Activated T-helper 9 cell treated with anti-CD3 and anti-CD28 coated beads, Interleukin-2, amount 50 U/mL, for 16 hours (primary cell): ENCODE measurements at places on chromosomes 13 and 19.

GRCh38 chr13:38755793-38756192, 68.9 kb downstream of the FREM2 start:
- no peak for DNase-seq

DNA sequence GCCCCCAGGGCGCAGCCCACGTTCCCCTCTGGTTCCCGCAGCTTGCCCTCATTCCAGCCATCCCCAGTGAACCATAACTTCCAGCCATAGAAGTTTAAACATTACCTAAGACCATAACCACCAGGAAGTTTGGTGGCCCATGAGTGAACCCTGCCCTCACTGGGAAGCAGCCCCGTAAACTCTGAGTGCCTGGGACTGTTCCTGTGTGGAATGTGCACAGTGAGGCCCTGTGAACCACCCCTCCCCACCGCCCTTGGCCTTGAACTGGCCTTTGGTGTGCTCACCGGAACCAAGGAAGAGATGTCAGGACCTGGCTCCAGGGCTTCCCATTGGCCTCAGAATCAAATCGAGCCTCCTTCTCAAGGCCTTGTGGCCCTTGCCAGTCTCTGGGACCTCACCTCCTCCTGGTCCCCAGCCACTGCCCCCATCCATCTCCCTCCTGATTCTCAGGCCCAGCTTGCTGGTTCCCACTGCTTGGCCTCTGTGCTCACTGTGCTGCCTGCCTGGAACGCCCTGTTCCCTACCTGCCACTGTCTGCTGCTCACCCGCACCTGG, 46.5 kb downstream of the DNM2 start:
- no peak for DNase-seq

- no peak for DNase-seq
Observed at GRCh38 chr13:73593199-73593765, 534.5 kb downstream of the KLF5 start.

GRCh38 chr19:18349524-18350128, 9.2 kb downstream of the PGPEP1 start:
- DNase-seq = no peak

DNA sequence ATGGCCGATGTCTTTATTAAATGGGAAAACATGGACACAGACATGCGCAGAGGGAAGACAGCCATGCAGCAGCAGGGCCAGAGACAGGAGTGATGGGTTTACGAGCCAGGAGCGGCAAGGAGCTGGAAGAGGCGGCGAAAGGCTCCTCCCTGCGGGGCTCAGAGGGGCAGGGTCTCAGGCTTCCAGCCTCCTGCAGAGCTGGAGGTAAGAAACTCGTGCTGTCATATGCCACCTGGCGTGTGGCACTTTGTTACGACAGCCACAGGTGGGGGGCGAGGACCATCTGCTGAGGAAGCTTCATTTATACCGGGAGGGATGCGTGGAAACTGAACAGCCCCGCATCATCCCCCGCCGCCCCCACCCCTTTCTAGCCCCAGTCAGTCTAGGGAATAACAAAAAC, 52.0 kb upstream of the SPACA7 start:
- no peak for DNase-seq

- no peak for DNase-seq
Observed at GRCh38 chr13:89514534-89515312, 1832.8 kb upstream of the MIR17HG start.

DNA sequence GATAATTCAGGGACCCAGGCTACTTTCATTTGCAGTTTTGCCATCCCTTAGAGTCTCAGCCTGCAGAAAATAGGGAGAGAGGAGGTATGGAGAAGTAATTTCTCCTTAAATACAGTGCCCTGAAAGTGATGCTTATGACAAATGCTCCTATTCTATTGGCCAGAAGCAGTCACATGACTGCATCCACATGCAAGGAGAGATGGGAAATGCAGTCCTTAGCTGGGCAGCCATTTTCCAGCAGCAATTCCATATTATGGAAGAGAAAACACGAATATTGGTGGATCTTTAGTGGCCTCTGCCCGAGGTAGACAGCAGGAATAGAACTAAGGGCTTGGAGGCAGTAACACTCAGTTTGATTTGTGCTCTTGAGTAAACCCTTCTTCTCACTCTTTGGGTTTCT, 39.4 kb downstream of the VAV1 start:
- no peak for DNase-seq

GRCh38 chr13:42814868-42815267, 33.5 kb downstream of the FAM216B start:
- DNase-seq = no peak
